ENCODE measurements at places on chromosomes 2 and 18.

- no peak for DNase-seq
Observed at GRCh38 chr18:70423120-70423519, 134.3 kb downstream of the SOCS6 start.

- DNase-seq = peak; percentile 78
Observed at GRCh38 chr2:7430869-7431641, 513.8 kb downstream of the RNF144A start.

DNA sequence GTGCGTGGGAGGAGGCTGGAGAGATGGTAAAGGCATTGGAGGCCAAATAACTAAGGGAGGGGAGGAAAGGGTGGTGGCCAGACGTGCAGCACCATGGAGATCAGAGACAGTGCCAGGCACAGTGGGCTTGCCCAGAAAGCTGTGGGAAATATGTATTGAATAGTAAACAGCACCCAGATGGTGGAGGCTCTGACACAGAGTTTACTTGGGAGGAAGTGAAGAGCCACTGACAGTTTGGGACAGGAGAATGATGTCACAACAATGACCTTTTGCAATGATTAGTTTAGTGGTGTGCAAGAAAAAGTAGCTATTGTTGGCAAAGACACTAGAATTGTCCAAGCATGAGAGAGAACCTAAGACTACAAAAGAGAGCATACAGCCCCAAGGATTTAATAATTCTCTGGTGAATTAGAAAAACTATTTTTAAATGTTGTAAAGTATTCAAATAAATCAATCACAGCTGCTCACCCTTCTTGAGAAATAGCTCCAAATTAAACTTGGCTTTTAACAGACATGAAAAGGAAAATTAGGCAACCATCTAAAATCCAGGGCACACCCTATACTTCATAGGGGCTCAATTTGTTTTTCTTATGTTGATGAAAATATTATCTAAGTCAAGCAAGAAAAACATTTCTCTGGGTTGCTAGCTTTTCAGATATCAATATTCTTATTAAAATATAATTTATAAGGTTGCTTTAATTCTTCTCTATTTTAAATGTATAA lies 458.7 kb upstream of the HNRNPA3 start:
- DNase-seq = no peak

GRCh38 chr2:118169359-118170005 lies 81.2 kb downstream of the INSIG2 start:
- DNase-seq = peak; percentile 45

GRCh38 chr2:74751981-74752851 lies 81.7 kb upstream of the HK2 start:
- DNase-seq = no peak

DNA sequence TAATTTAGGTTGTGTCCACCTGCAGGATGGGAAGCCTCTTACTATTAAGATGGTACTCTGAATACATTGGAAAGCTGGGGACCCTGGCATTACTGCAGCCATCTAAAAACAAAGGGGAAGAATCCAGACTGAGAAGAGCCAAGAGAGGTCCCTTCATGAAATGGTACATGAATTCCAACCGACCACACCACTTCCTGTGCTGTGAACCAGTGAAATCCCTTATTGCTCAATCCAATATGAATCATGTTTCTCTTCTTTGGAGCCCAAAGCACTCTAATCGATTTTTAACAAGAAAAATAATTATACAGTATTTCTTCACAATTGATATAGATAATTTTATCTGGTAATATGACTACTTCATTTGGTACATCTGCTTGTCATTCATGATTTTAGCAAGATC lies 479.7 kb upstream of the RAB6C start:
- DNase-seq = no peak

Measured in common myeloid progenitor, CD34-positive (primary cell).